Omental fat pad (tissue), 4 donors: ENCODE measurements at places on chromosomes 16 and 17.

DNA sequence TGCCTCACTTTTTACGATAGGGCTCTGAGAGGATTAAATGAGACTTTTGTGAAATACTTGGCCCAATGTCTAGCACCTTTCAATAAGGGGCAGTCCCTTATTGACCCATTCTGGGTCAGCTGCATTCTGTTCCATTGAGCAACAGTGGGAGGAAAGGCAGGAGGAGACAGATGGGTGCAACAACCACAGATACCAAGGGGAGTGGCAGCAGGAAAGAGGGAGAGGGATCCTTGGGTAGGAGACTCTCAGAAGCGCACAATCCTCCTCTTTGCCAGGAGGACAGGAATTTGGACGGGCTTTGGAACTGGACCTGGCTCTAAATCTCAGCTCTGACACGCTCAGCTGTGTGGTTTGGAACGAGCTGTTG lies 3.5 kb downstream of the PIPOX start:
- DNase-seq: no peak

DNA sequence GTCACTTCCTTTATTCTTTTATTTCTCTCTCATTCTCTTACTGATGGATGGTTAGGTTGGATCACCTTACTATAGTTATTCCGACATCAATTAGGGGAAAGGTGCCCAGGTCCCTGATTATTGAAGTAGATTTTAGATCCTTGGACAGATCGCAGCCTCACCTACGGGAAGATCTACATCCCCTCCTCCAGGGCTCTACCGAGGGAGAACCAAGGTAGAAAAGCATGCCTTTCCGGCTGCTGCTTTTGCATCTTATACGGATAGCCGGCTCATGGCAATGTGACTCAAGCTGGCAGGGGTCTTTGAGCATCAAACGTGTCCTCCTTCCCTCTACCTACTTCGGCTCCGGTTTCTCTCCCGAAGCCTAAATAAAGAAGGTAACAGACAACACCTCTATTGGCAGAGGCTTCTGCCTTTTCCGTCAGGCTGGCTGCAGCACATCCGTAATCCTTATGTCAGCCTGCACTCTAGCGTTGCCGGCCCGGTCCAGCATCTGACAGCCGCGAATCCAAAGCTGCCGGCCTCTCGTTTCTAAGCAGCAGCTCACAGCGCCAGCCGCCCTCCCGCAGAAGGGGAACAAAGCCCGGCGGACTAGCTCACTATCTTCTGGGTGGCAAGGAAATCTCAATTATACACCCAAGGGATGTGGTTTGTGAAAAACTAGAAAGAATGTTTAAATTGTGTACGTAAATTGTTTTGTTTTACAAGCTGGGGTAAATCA lies 46.9 kb downstream of the IRX6 start:
- no peak for DNase-seq

- no peak for DNase-seq
These were observed 3.8 kb downstream of the ARSG start for GRCh38 chr17:68295086-68295485.

GRCh38 chr16:81445966-81446906 lies 1.6 kb downstream of the CMIP start:
- DNase-seq: no peak

- no peak for DNase-seq
These were observed 36.9 kb downstream of the YPEL2 start for GRCh38 chr17:59368218-59368857.

GRCh38 chr16:88815901-88816589 lies 4.3 kb upstream of the APRT start:
- DNase-seq: no peak

DNA sequence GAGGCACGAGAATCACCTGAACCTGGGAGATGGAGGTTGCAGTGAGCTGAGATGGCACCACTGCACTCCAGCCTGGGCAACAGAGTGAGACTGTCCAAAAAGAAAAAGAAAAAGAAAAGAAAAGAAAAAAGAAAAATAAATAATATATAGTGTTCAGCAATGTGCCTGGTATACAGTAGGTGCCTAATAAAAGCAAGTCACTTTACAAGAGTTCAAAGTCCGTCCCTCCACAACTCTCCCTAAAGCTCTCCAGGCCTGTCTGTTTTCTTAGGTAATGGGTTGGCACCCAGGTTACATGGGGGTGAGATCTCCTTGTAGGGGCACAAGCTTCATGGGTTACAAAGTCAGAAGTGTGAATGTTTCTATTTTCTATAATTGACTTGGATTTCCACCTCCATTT lies 16.6 kb upstream of the ANKRD40CL start:
- no peak for DNase-seq

DNA sequence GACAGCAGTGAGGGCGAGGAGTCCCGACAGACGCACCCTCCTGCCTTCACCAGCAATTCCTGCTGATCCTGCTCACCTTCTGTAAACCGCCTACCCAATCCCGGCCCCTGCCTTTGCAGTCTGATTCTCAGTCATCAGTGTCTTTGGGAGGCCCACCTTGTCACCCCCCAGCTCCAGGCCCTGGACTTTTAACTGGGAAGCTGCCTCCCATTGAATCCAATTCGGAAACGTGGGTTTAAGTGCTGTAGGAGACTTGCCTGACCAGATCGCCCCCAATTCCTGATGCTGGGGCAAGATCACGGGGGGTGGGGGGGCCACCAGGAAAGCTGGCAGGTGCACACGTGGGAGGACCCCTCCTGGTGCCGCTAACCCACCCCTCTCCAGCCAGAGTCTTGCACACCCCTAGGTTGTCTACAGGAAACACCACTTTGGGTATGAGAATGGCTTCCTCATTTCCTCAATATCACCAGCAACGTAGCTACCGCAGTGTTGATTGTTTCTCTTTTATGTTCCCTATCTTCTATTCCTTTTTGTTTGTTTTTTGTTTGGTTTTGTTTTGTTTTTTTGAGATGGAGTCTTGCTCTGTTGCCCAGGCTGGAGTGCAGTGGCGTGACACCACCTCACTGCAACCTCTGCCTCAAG lies 46.6 kb upstream of the CMIP start:
- DNase-seq: no peak
